ENCODE measurements at places on chromosomes 13 and 19.

DNA sequence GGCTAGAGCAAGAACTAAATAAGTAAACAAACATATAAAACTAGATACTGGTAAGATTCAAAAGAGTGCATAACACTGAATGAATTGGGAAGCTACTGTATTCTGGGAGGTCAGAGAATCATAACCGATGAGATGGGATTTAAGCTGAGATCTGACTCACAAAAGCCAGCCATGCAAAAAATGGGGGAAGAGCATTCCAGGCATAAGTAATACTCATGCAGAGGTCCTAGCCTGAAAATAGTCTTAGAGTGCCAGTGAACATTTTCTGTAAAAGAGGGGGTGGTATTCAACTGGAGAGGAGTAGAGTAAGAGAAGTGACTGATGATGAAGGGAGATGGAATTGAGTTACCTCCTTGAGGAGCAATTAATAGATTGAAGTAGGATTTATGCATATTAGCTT lies 872.0 kb upstream of the GPC6 start:
- DNase-seq = no peak

- DNase-seq = no peak
Measured at GRCh38 chr19:41755328-41755913, at the start of gene CEACAM6. TSS of gene CEACAM6 (plus strand) at chr19:41755530. CDS start at chr19:41755639, 109 bp downstream.

DNA sequence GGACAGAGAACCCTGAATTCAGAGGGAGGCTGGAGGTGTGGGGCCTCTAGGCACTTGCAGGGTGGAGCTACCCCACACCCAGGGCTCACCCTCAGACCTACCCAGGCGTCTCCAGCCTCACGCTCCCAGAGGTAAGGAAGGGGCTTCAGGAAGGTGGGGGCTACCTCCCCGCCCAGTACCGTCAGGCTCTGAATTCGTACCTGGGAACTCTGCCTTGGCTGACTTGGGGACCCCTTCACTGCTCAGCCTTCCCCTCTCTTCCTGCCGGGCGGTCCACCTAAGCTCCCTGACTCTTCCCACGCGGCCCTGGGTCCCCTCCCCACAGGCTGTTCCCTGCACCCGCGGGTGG lies 28.5 kb upstream of the PARP4 start:
- no peak for DNase-seq

GRCh38 chr19:50046649-50047503 lies 21.1 kb downstream of the ZNF473 start:
- DNase-seq = no peak

- no peak for DNase-seq
Measured at GRCh38 chr19:53621885-53622740, 9.7 kb upstream of the DPRX start.

DNA sequence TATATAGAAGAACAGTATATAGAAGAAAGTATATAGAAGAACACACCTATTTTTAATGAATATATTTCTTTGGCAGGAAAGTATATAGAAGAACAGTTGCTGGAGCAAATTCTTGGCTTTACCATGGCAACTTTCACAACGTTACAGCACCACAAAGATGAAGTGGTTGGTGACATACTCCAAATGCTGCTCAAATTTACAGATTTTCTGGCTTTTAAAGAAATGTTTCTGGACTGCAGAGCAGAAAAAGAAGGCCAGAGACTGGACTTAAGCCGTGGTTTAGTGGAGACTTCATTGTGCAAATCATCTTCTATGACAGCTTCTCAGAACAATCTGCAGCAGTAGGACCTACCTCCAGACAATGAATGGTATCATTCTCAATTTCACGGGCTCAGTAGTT lies 24.3 kb upstream of the RFXAP start:
- DNase-seq = no peak

DNA sequence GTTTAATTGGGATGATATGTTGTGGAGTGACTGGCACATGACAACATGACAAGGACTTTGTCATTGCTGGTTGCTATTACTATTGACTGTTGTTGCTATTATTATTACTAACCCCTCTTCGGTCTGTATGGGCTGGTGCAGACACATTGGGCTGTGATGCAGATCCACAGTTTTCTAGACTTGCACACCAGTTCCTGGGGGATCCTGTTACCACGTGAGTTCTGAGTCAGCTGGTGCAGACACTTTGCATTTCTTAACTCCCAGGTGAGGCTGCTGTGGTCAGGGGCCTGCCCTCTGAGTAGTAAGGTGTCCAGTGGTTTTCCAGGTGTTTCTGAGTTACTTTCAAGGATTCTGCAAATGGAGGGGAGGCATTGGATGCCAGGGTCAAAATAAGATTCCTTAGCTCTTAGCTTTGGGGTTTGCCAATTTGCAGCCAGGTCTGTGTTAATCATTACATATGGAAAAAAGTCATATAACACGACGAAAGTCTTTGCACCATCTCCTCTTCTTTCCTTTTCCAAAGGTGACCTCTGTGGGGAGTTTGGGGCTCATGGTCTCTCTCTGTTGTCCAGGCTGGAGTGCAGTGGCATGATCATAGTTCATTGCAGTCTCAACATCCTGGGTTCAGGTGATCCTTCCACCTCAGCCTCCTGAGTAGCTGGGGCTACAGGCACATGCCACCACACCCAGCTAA lies 19.3 kb downstream of the BICRA start:
- no peak for DNase-seq

GRCh38 chr19:50932018-50932689 lies 20.7 kb downstream of the KLK5 start:
- no peak for DNase-seq

DNA sequence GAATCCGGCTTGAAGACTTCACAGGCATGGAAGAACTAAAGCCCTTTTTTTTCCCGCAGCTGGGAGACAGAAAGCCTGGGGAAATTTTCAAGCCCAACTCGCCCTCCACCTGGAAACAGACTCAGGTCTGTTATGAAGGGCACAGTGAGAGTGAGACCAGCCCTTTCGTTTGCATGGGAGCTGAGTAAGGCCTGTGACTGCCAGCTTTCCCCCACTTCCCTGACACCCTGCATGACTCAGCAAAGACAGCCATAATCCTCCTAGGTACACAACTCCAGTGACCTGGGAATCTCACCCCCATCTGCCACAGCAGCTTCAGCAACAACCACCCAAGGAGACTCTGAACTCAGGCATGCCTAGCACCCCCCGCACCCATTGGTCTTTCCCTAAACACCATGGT lies 87.6 kb upstream of the ZNF91 start:
- DNase-seq = no peak

Data from cardiac septum (tissue), 1 donor.